ENCODE measurements at places on chromosomes 7 and 10. TPM values are rescaled to one million over a fixed set of nuclear protein-coding genes. Genes with fewer than 3 reads are reported as not detected.

LOXL4 gene
- total RNA-seq = 13.7 TPM

DNA sequence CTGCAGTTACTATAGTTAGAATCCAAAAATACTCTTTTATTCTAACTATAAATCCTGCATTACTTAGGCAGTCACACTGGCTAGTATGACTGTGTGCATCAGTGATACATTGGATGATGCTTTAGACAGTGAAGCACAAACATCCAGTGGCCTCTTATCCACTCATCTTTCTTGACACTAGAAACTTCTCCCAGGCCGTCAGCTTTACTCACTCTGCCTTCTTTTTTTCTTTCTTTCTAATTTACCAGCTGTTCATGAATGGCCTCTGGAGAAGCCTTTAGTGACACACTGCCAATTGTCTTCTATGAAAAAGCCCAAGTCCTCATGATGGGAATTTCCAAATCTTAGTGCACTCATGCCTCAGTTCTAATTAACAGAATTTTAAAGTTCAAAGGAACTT, 26.2 kb upstream of the C10orf90 start:
- no peaks in the 10 kb centered on the region for H3K27me3 ChIP-seq
- no peak overlapping the region for H3K4me3 ChIP-seq
- no peak overlapping the region for H3K27ac ChIP-seq
- no peaks in the 10 kb centered on the region for H3K36me3 ChIP-seq
- no peaks in the 10 kb centered on the region for H3K4me1 ChIP-seq
- DNase-seq = no peak

DNA sequence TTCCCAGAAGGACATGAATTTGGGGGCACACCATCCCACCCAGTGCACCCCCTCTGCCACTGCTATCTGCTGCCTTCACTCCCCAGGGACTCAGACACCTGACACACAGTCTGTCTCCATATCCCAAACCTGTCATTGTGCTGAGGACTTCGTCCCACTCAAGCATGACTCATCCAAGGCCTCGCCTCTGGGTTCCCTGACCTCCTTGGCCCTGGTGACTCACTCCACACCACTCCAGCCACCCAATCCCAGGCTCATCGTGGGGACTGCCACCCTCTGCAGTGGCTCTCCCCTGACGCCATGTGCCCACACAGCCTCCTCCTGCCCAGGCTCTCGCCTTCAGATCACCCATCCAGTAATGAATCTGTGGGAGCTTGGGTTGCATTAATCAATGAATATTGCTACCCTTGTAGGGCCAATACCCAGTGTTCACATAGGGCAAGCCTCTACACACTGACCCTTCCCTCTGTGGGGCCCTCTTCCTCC, 6.6 kb upstream of the INSIG1 start:
- no peaks in the 10 kb centered on the region for H3K36me3 ChIP-seq
- no peak overlapping the region for H3K27ac ChIP-seq
- no peaks in the 10 kb centered on the region for H3K27me3 ChIP-seq
- H3K4me1 ChIP-seq = no peaks in the 10 kb centered on the region

GRCh38 chr10:79081353-79082034, 12.7 kb downstream of the ZMIZ1 start:
- H3K4me3 ChIP-seq = no peak overlapping the region
- peaks cover 63% of the 10 kb centered on the region for H3K4me1 ChIP-seq
- no peaks in the 10 kb centered on the region for H3K27me3 ChIP-seq
- DNase-seq = no peak

Data from ovary (tissue), 10 donors.